ENCODE measurements at places on chromosomes 1 and 21.

DNA sequence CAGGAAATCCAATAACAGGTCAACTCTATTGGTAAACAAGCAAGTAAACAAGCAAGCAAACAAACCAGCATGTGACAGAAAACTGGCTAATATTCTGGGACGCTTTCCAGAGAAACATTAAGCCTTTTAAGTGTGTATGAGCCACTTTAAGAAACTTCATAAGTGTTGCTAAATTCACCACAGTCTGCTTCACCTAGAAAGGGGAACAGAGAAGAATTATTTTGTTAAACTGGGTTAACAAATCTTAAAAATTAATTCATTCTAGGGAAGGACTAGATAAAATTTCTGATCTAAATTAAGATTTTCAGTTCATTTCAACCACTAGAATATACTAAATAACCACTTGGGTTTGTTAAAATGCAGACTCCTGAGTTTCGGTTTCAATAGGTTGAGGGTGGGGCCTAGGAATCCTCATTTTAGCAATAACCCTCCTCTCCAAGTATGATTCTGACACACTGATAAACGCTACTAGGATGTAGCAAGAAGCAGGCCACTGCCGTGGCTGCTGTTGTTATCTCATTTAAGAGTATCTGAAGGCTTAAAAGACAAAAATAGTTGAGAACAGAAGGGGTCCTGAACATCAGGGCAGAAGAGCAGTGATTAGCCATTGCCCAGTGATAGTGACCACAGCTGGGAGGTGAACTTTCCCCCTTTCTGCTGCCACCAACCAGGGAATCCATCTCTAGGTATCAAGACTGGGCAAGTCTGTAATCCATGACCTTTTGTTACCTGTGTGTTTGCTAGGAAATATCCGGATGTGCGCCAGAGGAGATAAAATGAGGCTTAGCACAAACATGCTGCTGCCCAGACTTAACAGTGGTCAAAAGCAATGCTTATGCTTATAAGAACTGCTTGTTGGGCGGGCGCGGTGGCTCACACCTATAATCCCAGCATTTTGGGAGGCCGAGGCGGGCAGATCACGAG, 11.2 kb downstream of the CREG1 start:
- DNase-seq, result no peak

- DNase-seq, result no peak
These were observed 36.7 kb downstream of the RTCA start for GRCh38 chr1:100302739-100303138.

DNA sequence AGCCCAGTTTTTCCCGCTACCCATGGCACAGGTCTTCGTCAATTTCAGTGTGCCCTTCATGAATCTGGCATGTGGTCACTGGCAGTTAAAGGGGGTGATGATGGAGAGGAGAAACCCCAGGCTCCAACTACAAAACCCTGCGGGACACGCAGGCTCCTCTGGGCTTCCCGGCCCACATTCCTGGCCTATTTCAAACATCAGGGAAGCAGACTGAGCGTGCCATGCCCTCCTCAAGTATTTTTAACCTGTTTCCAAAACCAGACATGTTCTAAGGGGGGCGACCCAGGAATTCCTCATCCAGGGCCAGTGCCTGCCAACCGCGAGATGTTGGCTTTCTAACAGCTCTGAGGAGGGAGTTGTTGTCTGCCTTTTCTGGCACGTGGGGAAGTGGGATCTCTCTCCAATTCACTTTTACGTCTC, 85.1 kb downstream of the CAPZB start:
- DNase-seq, result no peak

GRCh38 chr1:168970926-168971659, 135.4 kb upstream of the ATP1B1 start:
- no peak for DNase-seq

- no peak for DNase-seq
These were observed 19.2 kb downstream of the NFIA start for GRCh38 chr1:61101536-61101935.

DNA sequence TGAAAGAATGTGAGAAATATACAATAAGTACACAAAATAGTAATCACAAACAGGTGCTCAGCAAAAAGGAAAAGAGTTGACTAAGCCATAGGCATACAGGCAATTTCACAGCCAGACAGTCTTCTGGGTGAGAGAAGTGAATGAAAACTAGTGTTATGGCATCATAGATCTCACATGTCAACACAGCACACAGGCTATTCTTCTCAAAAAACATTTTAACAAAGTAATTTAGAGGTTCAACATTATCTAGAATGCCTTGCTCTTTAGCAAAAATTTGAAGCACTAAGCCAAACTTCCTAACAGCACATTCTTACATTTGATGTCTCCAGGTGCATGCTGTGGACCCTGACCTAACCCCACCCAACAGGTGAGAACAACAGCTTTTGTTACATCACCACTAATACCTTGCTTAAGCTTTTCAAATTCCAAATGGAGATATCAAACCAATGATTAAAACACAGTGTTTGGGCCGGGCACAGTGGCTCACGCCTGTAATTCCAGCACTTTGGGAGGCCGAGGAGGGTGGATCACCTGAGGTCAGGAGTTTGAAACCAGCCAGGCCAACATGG, 30.5 kb downstream of the OTUD7B start:
- no peak for DNase-seq

DNA sequence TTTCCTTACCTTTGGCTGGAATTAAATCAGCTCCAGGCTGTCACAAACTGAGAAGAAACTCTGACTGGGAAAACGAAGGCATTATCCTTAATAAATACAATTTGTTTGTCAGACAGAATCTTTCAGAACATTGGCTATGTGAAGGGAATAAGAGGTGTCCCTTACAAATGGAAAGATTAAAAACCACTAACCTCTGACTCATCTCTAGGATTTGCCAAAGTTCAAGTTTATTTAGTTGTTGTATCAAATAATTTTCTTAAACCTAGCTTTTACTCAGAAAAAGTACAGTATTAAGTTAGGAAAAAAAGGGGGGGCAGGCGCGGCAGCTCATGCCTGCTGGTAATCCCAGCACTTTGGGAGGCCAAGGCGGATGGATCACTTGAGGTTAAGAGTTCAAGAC, 15.7 kb downstream of the SERTAD4 start:
- DNase-seq, result no peak

DNA sequence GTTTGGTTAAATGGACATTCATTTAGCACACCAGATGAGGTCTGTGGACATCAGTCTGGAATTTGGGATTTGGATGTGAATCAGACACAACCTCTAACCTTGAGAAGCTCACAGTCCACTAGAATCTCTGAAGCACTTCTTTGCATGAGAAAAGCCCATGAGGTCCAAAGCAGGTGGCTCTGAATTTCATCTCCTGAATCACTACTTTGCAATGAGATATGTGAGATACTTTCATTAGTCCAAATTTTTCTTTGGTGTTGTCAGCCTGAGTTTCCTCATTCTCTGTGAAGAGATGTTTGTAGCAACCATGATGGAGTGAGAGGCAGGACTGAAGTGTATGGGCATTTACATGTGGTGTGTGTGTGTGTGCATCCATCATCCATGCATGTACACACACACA, 16.5 kb upstream of the LCE2D start:
- no peak for DNase-seq

DNA sequence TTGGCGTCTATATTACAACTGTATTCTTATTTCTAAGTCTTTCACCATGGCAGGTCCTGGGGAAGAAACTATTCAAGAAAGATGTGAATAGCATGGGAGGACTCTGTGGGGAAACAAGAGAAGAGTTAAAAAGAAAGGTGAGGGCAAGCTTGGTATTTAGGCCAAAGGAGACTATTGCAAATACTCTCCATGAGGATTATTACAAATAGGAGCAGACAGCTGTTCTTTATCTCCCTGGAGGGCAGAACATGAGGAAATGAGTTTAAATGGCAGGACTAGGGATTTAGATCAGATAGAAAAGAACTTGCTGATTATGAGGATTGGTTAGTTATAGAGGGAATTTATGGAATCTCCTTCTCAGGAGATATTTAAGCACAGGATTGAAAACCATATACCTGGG, 186.8 kb downstream of the CDC7 start:
- no peak for DNase-seq

All from activated CD4-positive, alpha-beta T cell treated with anti-CD3 and anti-CD28 coated beads for 1 hour (primary cell).